ENCODE measurements at places on chromosomes 2 and 18.

DNA sequence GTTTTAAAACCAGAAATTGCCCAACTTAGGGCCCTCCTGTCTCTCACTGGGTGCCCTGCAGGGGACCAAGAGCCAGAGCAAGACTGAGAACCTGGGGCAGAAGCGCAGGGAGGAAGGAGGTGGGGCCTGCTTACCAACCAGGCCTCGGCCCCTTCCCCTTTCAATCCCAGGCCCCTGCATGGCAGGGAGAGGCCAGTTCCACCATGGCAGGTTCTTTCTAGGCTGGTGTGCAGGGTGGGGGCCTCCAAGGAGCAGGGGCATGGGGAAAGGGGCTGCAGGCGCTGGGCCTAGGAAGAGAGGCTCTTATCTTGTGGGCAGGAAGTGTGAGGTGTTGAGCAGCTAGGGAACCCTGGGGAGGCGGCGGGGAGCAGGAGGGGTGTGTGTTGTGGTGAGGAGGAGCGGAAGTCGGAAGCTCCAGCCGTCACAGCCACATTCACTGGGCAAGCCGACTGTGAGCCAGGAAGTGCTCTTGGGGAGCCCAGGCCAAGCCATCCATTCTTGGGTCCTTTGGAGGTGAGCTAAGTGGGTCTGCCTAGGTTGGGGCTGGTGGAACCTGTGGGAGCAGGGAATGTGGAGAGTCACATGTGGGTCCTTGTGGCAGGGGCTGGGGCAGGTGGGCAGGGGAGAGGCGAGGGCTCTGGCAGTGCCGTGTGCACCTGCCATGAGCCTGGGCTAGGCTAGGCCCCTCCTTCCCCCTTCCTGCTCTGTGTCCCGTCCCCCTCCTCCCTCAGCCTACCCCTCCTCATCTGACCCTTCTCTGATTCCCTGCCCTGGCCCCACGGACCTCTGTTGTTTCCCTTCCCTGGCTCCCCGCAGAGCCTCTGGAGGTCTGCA lies at the start of gene PSD4:
PSD4 (plus strand) TSS at position 430 of the 834 bp plus-strand sequence. CDS start 8,486 bp downstream, outside the sequence.
- peak; percentile 57 for DNase-seq

DNA sequence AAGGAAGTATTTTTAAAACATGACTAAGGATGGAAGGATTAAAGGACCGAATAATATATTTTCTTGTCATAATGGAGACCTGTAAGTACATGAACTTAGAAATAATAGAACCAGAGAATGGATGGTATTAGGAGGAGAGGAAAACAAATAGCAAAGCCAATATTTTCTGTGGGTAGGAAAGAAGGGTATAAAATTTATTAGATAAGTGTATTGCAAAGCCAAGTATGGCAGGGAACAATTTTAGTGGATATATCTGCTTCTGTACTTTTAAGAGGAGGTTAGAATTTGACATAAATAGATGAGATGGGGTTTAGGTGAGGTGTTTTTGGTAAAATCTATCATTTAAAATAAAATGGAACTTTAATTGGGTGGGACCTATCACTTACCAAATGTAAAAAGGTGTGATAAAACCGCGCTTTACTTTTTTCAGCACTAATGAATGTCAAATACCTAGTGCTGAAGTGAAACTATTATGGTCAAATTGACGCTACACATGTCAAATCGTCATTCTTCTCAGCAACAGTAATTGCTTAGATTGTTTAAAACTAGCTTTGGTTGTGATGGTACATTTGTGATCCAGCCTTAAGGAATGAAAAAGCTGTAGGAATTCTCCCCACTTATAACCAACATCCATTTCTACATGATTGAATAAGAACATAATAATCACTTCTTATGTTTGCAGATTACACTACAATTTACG lies 78.1 kb upstream of the ZEB2 start:
- DNase-seq, result no peak

- DNase-seq, result no peak
These were observed 438.7 kb upstream of the SALL3 start for GRCh38 chr18:78540636-78541529.

DNA sequence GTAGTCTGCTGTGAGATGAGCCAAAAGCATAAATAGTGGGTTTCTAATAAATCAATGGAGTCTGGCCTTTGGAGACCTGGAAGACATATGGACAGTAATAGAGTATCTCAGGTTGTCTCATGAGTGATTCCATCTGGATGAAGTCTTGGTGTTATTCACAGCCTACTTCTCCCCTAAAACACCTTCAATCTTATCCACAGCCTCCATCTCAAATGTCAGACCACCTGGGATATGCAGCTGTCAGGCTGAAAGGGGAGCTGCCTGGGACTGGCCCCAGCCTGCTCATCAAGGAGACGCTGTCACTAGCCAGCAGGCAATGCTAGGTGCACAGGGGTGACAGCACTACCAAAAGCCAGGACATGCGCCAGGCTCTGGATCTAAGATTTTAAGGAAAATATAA lies 684.0 kb upstream of the ZEB2 start:
- no peak for DNase-seq

DNA sequence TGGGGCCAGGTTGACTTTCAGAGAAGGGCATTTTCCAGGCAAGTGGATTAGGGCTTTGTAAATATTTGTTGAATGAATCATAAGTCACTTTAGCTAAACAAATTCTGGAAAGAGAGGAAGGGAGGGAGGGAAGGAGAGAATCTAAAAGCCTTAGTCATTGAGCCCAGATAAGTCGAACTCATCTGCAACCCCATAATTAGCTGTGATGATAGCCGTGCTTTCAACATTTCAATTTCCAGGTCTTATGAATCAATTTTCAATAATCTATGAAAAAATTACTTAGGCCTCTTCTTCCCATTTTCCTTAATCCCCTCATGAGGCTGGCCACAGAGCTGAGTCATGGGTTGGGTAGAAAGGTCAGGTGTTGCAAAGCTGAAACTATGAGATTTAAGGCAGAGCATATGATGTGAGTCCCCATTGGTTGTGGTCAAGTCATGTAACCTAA lies 111.9 kb upstream of the MAPRE2 start:
- DNase-seq, result no peak

- no peak for DNase-seq
These were observed 32.8 kb upstream of the TMEM178A start for GRCh38 chr2:39632876-39633275.

DNA sequence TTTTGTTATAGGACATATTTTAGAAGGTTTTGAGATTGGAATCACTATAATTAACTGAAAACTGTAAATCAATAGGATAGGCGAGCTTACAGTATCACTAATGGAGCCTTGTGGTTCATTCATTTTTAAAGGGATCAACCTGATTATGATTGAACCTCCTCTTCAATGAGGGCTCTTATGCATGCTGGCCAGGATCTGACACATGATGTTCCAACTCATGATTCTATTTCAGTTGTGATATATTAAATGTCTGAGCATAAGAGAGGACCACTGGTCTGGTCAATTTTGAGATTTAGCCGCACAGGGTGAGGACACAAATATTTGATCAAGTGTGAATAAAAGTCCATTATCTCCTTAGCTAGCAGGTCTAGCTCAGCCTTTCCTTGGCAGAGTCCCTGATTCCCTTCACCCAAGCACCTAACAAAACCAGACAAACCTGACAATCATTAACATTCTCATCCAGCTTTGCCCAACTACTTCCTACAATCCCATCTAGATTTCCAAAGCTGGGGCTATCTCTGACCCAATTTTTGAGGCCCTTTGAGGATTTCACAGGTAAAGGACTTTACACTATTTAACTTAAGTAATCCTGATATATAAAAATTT lies 6.9 kb upstream of the MAP4K4 start:
- DNase-seq, result no peak

DNA sequence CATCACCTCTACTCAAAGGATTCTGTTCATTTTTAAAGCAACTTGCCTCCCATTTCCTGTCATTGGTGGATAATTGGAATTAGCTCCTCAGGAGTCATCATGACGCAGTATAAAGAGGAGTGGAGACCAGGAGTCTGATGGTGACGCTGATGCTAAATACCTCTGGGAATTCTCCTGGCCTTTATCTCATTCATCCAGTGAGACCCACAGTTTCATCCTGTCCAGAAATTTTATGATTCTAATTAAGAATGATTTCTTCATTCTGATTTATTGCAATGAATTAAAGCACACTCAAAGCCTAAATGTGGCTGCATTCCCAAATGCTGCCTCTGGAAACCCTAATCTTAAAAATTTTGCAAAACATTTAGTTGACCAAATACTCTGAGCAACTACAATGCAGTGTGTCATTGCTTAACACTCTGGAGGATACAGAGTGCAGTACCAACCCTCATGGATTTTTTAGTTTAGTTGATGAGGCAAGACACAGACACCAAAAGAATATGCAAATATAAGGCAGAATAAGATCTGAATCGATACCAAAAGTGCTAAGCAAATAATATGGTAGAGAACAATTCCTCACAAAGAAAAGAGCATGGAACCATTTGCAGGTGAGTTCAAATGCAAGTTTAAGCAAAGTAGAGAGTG lies 236.2 kb downstream of the ETAA1 start:
- no peak for DNase-seq

- no peak for DNase-seq
These were observed 1.9 kb upstream of the SYT4 start for GRCh38 chr18:43279015-43279744.

DNA sequence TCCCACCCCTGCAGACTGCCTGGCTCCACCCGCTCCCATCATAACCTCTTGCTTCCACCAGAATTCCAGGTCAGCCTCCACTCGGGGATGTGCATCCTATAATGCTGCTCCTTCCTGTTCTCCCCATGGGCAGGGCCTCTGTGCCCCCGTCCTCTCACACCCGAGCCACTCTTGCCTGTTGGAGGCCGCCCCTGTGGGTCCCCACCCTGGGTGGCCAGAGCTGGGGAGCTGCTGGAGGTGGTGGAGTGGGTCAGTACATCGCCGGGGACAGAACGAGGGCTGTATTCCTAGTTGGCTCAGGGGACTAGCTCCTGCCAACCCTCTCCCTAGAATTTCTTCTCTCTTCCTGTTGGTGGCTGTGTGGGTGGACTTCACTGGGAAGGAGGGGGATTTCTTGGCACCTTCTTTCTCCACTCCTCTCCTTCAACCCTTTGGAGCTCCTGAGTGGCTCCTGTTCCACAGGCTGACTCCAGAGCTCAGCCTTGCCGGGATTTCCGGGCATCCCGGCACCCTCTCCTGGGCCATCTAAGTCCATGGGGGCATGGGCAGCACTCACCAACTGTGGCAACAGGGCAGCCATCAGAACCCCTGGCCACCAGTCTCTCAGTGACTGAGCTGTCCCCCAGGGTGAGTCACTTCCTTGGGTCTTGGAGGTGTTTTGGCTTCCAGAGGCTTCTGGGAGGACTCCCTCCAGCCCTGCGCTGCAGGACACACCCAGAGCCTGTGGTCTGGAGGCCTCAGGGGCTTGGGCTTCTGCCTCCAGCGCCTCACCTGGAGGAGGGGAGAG lies 88.2 kb upstream of the MCFD2 start:
- no peak for DNase-seq

- DNase-seq, result peak; percentile 51
These were observed 470.7 kb upstream of the ZEB2 start for GRCh38 chr2:144990661-144991060.

DNA sequence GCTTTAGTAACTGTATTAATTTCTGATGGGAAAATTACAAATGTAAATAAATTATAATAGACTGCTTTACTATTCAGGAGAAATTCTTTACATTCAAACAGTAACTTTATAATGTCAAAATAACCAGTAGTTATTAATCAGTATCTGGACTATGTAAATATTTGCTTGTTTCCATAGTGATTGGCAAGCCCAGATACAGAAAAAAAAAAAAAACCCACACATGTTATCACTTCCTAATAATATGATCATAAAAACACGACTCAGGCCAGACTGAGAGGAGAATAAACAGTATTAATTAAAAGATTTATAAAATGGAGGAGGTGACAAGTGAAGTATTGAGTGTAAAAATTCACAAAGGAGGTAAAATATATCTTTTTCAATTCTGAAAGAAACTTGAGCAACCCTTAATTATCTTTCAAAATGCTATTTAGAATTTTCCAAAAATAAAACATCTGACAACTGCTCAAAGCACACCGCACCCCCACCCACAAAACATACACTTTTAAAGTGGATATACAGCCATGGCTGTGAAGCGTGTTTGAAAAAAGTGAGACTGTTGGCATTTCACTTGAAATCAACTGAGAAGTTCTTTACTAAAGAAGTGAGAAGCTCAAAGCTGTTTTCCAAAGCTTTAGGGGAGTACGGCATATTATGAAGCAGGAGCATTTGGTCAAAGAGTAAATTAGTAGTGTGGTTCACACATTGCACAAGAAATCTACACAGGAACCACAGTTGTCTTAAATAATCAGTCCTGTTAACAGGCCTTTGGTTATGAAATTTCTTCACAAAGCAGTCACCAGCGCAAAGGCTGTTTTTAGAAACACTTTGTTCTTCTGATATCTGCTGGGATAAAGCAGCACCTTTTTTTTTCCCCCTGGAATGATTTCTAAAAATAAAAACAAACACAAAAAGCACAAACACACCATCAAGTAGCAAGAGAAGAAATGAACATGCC lies 475.8 kb downstream of the TXNL1 start:
- DNase-seq, result no peak

- no peak for DNase-seq
These were observed 20.3 kb upstream of the PDE1A start for GRCh38 chr2:182447163-182447562.

GRCh38 chr18:71995904-71996465 lies 548.2 kb downstream of the CBLN2 start:
- no peak for DNase-seq

- no peak for DNase-seq
These were observed 441.8 kb downstream of the SETBP1 start for GRCh38 chr18:45122506-45122905.

- no peak for DNase-seq
These were observed 62.4 kb upstream of the SLC66A3 start for GRCh38 chr2:11092701-11093335.

GRCh38 chr2:70118798-70119454 lies 31.6 kb downstream of the PCBP1 start:
- DNase-seq, result peak; percentile 73

GRCh38 chr2:37230581-37230980 lies 815 bp downstream of the CEBPZ start:
- DNase-seq, result no peak

All from head of caudate nucleus (tissue), 42 donors.